ENCODE measurements at places on chromosomes 12 and 14.

- DNase-seq: no peak
Observed at GRCh38 chr14:65964366-65964765, 521.8 kb upstream of the CCDC196 start.

DNA sequence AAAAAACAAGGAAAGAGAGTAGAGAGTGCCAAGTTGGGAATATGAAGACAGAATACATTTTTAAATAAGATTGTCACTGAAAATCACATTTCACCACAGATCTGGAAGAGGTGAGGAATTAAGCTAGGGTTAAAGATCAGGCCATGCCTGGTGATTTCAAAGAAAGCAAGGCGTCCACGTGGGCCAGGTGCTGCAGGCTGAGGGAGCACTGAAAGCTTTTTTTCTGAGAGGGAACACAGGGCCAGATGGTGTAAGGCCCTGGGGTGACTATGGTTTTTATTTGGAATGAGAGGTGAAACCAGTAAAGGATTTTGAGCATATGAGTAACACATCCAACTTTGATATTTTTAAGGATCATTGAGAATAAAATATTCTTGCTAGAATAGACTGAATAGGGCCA, 20.9 kb downstream of the SYT1 start:
- no peak for DNase-seq

GRCh38 chr12:12936983-12937491, 14.9 kb downstream of the GPRC5D start:
- no peak for DNase-seq

- no peak for DNase-seq
Observed at GRCh38 chr14:75280291-75280830, 1.7 kb downstream of the FOS start.

DNA sequence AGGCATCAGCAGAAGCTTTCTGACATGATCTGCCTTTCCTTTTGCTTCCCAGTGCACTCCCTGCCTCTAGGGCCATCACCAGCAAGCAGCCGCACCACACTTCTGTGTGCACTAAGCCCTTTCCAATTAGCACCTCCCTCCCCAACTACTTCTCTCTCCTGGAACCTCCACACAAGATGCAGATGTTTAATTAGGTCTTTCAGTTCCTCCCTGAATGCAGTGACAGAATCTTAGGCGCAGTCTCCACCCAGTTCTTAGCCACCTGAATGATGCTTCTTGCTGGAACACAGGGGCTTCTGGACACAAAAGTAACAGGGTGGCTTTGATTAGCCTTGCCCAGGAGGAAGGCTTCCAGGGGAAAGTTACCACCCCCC, 32.9 kb downstream of the NIN start:
- no peak for DNase-seq

DNA sequence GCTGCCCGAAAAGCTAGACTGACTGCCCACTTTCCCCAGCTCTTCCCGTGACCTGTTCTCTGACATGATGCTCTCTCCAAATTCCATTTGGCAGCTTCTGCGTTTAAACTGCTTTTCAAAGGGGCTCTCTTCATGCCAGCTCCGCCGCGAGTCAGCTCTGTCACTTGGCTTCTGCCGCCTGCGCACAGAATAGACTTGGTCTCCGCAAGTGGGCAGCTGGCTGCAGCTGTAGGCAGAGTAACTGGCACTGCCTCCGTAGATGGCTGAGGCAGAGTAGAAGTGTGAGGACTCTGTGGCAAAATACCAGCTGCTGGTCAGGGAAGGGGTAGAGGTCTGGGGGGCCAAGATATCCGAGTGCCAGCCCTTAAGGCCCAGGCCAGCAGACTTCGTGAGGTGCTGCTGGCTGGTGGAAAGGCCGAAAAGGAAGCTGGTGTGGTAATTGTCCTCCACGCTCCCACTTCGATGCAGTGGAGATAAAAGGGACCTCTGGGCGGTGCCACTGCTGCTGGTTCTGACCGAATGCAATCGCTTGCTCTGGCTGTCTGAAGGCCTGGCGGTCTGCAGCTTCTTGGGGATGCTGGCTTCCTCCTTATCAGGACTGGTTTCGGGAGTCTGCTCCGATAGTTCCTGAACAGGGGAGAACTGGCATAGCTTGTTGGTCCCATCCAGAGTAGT, 85.7 kb downstream of the DUSP16 start:
- DNase-seq: no peak

DNA sequence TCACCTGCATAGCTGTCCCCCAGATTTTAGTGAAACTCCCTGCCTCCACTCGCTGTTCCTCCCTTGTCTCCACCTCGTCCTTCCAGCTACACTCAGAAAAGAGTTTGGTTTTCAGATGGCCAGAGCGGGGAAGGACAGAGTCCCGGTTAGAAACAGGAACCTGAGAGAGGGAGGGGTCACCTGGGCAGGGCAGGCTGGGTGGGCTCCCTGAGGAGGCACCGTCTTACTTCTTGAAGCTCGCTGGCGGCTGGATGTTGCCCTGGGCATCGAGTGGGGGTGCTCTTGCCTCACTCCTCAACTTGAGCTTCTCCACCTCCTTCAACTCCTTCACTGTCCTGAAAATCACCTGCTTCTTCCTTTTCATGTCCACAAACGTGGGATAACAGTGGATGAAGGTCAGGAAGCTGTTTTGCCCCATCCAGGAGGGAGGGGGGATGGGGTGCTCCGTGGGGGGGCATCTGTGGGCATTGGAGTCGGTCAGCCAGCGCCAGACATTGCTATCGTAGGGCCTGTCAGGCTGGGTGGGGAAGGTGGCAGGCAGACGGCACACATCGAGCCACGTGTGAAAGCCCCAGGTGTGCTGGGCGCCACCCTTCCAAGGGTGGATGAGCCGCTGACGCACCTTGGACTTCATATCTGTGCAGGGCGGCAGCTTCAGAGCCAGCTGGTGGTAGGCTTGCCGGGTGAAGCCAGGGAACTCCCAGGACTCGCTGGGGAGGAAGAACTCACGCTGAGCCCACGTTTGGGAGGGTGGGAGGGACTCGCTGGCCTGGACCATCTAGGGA, 2.0 kb downstream of the TEX52 start:
- no peak for DNase-seq

GRCh38 chr14:44995770-44996294, 33.8 kb downstream of the TOGARAM1 start:
- DNase-seq: no peak

GRCh38 chr12:100184549-100185145, 16.0 kb upstream of the ACTR6 start:
- no peak for DNase-seq

DNA sequence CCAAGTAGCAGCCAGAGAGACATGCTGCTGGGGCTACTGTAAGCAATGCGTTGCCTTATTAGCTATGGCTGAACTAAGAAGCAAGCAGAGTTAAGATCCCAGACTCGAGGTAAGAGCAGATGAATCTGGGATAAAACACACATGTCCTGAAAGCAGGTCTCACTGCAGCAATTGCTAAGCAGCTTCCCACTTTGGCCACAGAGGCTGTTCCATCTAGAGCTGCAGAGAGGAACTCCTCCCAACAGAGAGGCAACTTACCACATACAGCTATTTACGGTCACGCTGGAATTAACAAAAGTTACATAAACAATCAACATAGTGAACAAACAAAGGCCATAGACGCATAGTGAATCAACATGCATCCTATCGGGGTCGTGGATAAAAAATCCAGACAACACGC, 90.2 kb downstream of the KSR2 start:
- no peak for DNase-seq

DNA sequence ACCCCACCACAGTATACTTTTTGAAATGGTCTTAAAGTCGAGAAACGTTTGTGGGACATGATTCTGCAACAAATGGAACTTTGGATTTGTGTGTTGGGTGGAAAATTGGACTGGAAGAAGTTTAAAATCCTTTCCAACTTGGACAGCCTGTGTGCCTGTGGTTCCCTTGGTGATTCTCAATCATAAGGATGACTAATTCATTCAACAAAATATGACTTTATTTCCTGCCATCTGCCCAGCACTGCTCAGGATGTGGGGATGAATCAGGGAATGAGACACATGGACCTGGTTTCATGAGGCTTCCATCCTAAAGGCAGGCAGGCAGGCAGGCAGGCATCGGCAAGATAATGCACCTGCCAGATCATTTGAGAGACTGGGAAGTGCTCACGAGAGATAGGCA, 57.3 kb upstream of the TMEM132D start:
- no peak for DNase-seq

DNA sequence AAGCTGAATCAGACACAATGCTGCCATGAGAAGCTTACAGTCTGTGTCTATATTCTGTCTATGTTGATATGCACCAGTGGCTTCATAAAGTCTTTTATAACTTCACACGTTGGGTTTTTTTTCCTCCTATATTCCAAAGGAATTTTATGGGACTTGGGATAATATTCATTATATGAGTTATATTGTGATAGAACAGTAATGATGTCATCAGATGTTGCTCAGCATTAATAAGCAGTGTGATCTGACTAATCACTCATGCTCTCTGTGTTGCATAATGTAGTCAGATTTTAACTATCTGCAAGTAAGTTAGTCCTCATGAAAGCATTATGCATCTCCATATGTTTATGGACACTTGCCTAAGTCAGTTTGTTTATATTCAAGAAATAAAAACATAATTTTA, 159.6 kb downstream of the PLCZ1 start:
- no peak for DNase-seq

DNA sequence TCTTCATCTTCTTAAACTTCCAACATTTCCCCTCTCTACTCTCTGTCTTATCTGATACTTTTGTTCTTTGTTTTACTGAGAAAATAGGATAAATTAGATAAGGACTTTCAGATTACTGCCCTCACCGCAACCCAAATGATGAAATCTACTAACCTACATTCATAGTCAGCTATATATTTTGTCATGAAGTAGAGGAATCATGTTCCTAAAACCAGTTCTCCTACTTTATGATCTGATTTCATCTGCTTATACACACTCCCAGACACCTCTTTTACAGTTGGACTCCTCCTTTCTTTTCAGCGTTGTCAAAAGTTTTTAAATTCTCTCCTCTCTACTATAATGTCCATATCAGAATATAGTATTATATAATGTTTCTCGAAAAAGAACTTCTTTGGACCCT, 29.7 kb downstream of the MGAT4C start:
- no peak for DNase-seq

GRCh38 chr12:21849878-21850277, 75.4 kb upstream of the KCNJ8 start:
- no peak for DNase-seq

GRCh38 chr12:64729909-64730587, 29.2 kb downstream of the GNS start:
- DNase-seq: no peak

All from activated CD8-positive, alpha-beta memory T cell treated with anti-CD3 and anti-CD28 coated beads for 4 hours (primary cell).